HT-29 (cell line): ENCODE measurements at places on chromosomes 1 and 21. TPM values are rescaled to one million over a fixed set of nuclear protein-coding genes. Genes with fewer than 3 reads are reported as not detected.

The EPHA2 gene
- total RNA-seq = 302 and 331 TPM in 2 replicates

DNA sequence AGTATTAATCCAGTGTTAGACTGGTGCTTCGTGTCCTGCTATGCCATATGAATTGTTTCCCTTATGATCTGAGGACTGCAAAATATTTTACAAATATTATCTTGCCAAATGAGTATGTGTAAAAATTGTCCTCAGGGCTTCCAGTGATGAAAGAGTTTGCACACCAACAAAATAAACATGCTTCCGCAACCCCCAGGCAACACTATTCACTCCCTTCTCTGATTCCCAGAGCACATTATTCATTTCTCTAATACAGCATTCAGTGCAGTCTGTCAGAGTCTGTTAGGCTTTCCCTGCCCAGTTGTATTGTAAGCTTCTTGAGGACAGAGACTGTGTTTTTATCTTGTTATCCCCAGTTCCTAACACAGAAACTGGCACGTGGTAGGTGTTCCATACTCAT, 409.9 kb upstream of the C1orf87 start:
- no peak for DNase-seq

DNA sequence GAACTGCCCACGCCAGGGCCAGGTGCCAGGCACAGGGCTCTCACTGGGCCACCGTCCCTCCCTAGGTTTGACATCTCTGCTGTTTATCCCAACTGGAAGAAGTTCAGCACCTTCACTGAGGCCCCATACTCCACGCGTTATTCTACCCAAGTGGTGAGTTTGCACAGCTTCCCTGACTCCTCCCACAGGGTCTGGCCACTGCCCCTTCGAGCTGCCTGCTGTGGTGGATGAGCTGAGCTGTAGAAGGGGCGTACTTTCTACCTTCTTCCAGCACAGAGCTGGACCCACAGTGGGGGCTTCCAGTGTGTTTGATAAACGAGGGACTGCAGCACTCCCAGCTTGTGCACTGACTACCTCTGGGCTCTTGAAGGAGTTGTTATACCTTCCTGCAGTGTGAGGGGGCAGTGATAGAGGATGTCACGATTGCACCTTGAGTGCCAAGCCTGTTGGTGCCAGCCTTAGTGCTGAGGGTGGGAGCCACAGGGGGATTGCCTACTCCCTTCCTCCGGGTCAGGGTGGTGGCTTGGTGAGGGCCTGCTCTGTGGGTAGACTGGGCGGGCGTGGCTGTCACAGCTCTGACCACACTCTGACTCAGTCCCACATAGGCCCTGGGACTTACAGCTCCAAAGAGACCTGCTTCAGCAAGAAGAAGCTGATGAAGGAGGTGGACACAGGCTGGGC, 5.9 kb upstream of the TTC22 start:
- DNase-seq = no peak

DNA sequence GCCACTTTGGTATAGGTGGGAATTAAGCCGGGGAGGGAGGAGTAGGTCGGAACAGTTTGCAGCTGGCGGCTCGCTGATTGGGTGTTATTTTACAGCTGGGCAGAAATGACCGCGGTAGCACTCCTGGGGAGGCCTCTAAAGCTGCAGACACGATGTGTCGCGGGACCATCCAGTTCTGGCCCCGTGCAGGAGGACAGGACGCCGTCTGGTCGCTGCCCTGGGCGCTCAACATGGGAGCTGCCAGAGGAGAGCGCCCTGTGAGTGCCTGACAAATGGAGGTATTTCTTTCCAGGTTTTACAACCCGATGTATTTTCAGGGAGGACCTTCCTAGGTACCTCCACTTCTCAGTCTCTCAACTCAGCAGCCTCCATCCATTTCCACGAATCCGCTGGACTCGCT, 46.2 kb downstream of the CDC7 start:
- DNase-seq = no peak

DNA sequence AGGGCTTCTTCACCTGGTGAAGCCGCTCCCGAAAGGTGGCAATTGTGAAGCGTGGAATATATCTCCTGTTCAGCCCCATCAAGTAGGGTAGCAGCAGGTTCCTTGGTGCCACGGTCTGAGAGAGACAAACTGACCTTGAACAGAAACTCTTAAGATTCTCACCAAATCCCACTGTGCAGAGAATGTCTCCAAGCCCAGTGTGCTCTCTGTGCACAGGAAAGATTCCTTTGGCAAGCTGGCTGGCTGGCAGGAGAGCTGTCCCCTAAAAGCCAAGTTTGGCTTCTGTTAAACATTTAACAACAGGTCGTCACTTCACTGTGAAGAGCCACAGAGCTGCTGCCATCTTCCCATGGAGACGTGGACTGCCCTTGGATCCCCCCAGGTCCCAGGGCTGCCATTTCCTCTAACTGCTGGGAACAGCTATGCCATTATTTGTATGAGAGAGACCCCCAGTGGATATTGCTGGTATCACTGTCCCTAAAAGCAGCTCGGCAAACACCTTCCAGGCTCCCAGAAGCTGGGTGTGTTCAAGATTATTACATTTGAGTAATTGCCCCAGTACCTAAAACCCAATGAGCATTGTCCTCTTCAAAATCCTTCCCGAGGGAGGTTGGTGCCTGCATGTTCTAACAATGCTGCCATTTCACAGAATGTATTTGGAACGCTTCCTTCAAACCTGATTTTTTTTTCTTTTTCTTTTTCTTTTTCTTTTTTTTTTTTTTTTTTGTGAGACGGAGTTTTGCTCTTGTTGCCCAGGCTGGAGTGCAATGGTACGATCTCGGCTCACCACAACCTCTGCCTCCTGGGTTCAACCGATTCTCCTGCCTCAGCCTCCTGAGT, 71.8 kb downstream of the CD58 start:
- DNase-seq = peak; percentile 76

DNA sequence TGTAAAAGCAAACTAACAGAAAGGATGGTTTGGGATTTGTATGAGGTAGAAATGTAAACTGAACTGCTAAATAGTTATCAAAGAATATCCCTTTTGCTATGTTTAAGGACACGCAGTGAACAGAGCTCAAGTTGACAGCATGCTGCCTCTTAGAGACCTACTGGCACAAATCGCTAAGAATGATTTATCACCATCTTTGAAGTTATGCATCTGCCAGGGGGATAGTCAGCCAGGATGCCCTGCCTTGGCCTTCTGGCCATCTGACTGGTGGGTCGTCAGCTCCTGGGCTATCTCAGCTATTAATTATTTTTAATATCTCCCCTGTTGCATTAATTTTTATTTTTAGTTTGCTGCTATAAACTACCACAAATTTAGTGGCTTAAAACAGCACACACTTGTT, 334.8 kb upstream of the KAZN start:
- DNase-seq = no peak

DNA sequence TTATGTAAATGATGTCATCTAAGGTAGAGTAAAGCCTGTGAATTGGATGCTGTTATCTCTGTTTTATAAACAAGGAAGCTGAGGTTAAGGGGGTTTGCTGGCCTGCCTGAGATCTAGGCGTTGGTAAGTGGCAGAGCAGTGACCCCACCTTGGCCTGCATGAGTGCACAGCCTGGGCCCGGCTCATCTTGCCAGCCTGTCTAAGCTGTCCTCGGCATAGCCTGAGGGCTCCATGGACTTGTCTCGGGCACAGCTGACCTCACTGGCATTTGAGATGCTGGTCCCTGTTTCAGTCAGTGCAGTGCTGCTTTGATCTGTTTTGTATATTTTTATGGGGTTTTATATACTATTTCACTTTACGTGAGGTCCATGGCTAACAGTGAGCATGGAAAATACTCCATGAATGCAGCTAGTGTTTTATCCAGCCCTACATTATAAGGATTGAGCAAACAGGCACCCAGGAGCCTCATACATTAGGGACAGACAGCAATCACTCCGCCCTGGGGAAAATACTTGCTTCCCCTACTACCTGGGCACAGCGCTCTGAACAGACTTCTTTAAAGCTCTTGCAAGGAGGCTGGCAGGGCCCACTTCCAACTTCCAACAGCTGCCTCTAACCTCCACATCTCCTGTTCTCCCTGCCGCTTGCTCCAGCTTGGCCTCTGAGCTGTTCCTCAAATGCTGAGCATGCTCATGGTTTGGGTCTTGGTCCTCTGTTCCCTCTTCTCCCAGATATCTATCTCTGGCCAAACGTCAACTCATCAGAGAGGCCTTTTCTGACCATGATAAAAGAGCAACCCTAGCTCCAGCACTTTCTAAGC, 150.6 kb upstream of the HMGB4 start:
- DNase-seq = no peak

GRCh38 chr1:93132638-93133037, 47.6 kb downstream of the TMED5 start:
- DNase-seq = no peak

DNA sequence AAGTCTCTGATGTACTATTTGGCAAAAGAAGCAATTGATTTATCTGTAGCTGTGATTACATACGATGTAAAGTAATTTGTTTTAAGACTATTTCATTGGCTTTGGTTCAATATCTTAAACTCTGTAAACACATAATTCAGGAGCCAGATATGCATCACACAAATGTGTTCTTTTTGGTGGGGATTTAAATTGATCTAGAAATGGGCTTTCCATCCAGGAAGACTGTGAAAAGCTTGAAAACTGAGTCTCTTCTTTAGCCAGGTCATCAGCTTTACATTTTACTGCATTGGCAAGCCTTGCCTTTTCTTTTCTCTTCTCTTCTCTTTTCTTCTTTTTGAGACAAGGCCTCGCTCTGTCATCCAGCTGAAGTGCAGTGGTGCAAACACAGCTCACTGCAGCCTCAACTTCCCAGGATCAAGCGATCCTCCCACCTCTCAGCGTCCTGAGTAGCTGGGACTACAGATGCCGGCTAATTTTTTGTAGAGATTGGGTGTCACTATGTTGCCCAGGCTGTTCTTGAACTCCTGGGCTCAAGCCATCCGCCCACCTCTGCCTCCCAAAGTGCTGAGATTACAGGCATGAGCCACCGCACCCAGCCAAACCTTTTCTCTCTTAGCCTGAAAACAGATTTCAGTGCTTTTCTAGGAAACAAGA, 1.4 kb downstream of the RCAN3 start:
- DNase-seq = no peak

DNA sequence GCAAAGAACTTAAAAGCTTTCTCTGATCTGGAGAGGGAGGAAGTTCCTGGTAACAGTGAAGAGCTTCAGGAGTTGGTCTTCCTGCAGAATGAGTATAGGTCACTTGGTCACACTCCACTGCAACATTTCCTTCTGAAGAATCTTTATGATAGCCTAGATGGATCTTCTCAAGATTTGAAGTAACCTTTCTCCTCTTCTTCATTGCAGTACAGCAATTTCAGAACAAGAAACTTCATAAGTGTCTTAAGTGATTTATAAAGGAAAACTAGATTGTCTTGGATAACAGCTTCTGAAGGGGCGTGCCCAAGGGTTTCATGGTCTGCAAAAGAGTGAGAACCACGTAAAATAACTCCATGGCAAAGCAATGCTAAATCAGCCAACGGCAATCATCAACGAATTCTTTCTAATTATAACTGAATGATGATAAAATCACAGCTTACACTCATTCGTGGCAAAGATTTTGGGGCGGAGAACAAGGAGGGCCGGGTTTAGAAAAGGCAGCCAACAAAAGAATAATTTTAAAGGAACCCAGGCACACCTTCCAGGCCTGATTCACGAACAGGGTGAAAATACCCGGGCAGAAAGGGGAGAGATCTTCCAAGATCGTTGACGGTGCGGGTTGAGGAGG, 53.9 kb upstream of the ASPM start:
- no peak for DNase-seq

- DNase-seq = no peak
These were observed 47.6 kb downstream of the IRF2BP2 start for GRCh38 chr1:234562334-234562733.

The XCL1 gene
- total RNA-seq = not detected in 2 replicates

DNA sequence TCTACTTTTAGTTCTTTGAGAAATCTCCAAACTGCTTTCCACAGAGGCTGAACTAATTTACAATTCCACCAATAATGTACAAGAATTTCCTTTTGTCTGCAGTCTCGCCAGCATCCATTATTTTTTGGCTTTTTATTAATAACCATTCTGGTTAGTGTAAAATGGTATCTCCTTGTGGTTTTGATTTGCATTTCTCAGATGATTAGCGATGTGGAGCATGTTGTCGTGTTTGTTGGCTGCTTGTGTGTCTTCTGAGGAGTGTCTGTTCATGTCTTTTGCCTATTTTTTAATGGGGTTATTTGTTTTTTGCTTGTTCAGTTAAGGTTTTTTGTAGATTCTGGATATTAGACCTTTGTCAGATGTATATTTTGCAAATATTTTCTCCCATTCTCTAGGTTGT, 131.5 kb downstream of the MAST2 start:
- no peak for DNase-seq

GRCh38 chr1:64110924-64111777, 92.3 kb upstream of the UBE2U start:
- DNase-seq = no peak

The KRTAP20-4 gene
- not detected in 2 replicates for total RNA-seq

The TRPM2 gene
- 0.60 TPM in 1 of 2 replicates, not detected in the other for total RNA-seq

The LRRC7 gene
- total RNA-seq = not detected in 2 replicates

DNA sequence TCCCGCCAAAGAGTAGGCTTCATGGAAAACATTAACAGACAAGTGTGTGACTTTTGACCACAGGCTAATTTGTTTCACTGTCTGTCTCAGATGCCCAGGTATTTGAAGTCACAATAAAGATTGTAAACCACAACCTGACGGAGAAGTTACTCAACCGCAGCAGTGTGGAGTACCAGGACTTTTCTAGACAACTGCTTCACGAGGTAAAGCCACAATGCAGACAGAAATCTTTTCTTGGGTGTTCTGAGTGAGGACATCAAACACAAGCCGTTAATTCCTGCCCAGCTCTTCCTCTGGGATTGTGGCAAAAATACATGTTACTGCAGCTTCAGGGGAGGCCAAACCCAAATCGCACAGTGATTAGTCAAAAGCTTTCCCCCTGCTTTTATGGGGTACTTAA, 31.0 kb downstream of the UMODL1 start:
- peak; percentile 14 for DNase-seq

The KIF21B gene
- 3.8 and 4.8 TPM in 2 replicates for total RNA-seq

The DESI2 gene
- total RNA-seq = 23.9 and 25.0 TPM in 2 replicates

GRCh38 chr1:86362807-86363206, 33.3 kb downstream of the ODF2L start:
- no peak for DNase-seq

- peak; percentile 82 for DNase-seq
These were observed at the start of gene F11R for GRCh38 chr1:161020509-161021164. TSS of gene F11R (minus strand) at chr1:161021152. CDS start at chr1:161021073, 79 bp downstream.

DNA sequence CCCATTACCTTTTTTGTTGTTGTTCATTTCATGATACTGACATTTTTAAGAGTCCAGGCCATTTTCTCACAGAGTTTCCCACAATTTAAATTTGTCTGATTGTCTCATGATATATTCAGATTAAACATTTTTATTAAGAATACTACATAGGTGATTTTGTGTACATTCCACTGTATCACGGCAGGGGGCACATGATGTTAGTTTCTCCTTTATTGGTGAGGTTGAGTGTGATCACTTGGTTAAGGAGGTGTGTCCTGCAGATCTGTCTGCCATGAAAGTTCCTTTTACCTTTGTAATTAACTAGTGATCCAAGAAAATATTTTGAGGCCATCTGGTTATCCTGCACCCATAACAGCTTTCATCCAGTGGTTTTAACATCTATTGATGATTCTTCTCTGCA, 11.8 kb downstream of the RTCA start:
- peak; percentile 48 for DNase-seq
